ENCODE measurements at places on chromosomes 2 and 18. TPM values are rescaled to one million over a fixed set of nuclear protein-coding genes. Genes with fewer than 3 reads are reported as not detected.
A peak's percentile ranks its signal among the peaks of the same experiment; 100 is the strongest.

PTPRN gene
- total RNA-seq, result not detected

GRCh38 chr2:6290217-6291015, 575.3 kb downstream of the CMPK2 start:
- DNase-seq, result no peak

GRCh38 chr18:46627136-46627535, 29.9 kb downstream of the LOXHD1 start:
- no peak for DNase-seq

GRCh38 chr2:105143467-105144151, 97.9 kb upstream of the GPR45 start:
- no peak for DNase-seq

DNA sequence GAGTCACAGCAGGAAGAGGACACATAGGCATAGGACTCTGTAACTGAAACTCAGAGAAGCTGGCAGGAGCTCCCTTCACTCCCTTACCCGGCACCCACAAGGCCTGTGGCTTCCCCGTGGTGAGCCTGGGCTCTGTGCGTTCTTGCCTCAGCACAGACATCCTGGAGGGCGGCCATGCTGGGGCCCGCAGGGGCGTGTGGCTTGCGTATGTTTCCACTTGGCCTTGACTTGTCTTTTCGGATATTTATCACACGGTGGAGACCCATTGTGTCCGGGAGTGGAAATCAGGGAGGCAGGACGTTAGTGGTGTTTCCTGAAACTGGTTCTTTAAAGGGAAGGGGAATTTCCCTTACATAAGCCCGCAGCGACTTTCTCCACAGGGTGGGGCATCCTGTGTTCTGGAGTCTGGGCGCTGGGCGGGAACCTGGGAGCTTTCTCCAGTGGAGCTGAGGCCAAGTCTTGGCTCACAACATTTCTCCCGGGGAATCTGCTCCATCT, 49.9 kb upstream of the EML6 start:
- DNase-seq, result peak; percentile 92

- DNase-seq, result no peak
Observed at GRCh38 chr2:176979981-176980710, 232.4 kb upstream of the HNRNPA3 start.

- no peak for DNase-seq
Observed at GRCh38 chr2:194896871-194897270, 760.2 kb upstream of the SLC39A10 start.

Data from Right ventricle myocardium superior (tissue), 1 donor.